CD4-positive, alpha-beta T cell treated with Interleukin-12 subunit alpha and Interleukin-12 subunit beta, for 1 hour (primary cell): ENCODE measurements at places on chromosomes 5 and 9.

GRCh38 chr9:15965246-15965745, 412.5 kb downstream of the CCDC171 start:
- DNase-seq = no peak

DNA sequence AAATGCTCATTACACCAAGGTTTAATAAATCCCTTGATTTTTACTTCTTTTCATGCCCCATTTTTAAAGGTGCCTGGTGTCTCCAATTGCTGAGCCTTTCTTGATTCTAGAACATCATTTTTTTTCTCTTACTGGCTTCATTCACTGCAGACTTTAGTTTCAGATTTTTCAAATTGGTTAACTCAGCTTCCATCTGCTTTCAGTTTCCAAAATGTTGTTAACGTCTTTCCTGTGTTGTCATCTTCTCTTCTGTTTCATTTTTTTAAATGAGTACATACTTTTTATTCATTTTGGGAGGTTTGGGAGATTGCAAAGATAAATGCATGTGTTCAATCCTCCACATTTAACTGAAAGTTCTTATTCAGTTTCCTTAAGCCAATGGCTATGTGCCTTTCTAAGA, 126.4 kb upstream of the CCNG1 start:
- no peak for DNase-seq

DNA sequence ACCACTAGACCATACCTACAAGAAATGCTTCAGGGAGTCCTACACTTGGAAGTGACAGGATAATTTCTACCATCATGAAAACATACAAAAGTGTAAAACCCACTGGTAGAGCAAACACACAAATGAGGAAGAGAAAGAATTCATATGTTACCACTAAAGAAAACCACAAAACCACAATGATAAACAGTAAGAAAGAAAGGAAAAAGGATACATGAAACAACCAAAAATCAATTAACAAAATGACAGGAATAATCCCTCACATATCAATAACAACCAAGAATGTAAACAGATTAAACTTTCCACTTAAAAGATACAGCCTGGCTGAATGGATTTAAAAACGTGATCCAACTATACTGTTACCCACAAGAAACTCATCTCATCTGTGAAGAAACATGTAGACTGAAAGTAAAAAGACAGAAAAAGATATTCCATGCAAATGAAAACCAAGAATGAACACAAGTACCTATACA, 83.4 kb downstream of the LPAR1 start:
- DNase-seq = no peak

- no peak for DNase-seq
Measured at GRCh38 chr9:92342825-92343488, 17.2 kb downstream of the CENPP start.

DNA sequence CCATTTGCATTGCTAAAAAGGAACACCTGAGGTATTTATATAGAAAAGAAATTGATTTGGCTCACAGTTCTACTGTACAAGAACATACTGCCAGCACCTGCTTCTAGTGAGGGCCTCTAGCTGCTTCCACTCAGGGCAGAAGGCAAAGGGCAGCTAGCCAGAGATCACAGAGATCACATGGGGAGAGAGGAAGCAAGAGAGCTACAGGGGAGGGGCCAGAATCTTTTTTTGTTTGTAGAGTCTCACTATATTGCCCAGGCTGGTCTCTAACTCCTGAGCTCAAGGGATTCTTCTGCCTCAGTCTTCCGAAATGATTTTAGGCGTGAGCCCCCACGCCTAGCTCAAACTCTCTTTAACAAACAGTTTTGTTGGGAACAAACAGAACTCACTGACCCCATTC, 6.1 kb downstream of the SLCO4C1 start:
- DNase-seq = no peak

- no peak for DNase-seq
Measured at GRCh38 chr5:72151646-72152045, 44.4 kb downstream of the MAP1B start.

- no peak for DNase-seq
Measured at GRCh38 chr5:150144246-150144801, 11.3 kb downstream of the PDGFRB start.

GRCh38 chr9:32423371-32423770, 38.9 kb downstream of the ACO1 start:
- no peak for DNase-seq

DNA sequence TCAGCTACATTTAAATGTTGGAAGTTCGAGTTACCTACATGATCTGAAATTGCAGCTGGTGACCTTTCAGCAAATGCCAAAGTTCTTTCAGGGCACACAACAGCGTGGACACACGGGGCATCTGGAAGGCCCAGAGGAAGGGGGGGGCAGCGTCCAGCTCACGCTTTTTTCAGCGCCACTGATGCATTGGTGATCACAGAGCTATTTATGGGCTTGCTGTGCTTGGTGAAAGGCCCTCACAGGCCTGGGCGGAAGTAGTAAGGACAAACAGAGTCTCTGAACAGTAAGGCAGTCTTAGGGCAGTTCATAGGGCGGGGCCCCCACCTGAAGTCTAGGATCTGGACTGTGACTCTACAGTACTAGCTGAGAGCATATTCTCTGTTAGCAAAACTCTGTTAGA, 6.6 kb upstream of the FBP2 start:
- DNase-seq = no peak

- no peak for DNase-seq
Measured at GRCh38 chr9:77585335-77585786, 62.8 kb downstream of the GNA14 start.

DNA sequence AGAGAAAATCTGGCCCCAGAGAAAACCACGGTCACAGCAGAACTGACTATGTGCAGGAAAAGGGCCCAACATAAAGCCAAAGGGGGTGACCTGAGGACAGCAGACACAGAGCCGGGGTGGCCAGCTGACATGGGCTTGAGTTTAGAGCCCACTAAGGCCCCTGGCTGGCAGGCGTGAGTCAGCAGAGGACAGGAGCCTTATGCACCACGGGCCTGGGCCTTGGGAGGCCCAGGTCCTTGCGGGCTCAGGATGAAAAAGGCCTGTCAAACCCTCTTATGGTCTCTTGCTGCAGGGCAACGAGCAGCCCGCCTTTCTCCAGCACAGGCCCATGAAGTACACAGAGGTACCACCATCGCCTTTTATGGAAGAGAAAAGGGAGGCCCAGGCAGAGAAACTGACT, 19.7 kb downstream of the STK10 start:
- DNase-seq = no peak

- DNase-seq = no peak
Measured at GRCh38 chr5:15574806-15575325, 74.9 kb downstream of the FBXL7 start.

GRCh38 chr5:158746979-158747378, 352.7 kb downstream of the EBF1 start:
- no peak for DNase-seq

DNA sequence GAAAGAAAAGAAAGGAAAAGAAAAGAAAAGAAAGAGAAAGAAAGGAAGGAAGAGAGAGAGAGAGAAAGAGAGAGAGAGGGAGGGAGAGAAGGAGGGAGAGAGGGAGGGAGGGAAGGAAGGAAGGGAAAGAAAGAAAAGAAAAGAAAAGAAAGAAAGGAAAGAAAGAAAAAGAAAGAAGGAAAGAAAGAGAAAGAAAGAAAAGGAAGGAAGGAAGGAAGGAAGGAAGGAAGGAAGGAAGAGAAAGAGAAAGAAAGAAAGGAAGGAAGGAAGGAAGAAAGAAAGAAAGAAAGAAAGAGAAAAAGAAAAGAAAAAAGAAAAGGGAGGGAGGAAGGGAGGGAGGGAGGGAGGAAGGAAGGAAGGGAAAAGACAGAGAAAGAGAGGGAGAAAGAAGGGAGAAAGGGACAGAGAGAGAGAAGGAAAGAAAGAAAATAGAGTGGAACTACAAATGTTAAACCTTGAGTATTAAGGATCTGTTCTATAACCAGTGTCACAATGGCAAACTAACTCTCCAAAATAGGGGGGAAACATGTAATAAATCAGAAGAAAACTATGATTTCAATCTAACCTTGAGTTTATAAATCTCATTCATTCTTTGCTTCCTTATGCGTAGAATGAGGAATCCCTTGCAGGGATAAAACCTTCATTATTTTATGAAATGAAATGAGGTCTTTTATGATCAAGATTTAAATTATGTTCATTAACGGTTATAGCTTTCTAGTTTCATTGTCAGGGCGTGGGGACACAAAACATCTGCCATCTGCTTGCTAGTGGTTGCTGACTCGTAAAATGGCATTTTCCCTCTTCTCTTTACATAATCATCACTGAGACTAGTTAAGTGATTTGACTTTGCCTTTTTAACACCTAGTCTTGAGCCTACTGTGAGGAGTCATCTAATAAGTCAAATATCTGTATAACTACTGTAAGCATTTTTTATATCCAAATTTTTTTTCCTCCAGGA, 40.7 kb upstream of the RAD23B start:
- DNase-seq = no peak

DNA sequence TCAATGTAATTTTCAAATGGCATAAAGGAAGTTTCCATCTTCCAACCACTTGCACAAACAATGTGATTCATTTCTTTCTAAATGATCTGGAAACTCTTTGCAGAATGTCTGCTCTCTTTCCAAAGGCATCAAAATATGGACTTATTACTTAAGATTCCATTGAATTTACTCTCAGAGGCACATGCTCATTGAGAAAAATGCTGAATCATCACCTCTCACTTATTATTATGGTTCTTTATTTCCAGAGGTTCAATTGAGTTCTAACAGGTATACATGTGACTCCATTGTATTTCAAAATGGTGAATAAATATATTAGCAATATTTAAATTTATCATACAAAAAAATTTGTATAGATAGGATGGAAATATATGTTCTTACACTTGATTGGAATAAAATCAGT, 1140.6 kb downstream of the EFNA5 start:
- DNase-seq = no peak

DNA sequence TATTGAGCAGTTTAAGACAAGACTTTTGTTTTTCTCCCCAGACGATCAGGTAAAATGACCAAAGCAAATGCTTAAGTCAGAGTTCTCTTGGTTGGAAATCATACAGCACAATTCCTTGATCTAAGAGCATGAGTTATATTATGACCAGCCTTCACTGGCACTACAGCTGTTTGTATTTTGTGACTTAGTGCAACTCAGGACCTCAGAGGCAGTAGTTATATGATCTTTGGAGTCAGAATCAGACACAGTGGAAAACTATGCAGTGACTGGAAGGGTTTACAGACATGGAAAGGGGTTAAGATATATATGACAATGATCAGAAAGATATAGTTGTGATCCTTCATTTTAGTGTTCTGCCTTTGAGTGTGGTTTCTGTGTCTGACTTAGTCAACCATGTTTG, 24.3 kb downstream of the RAD23B start:
- no peak for DNase-seq

- DNase-seq = no peak
Measured at GRCh38 chr5:101160002-101160401, 256.9 kb upstream of the ST8SIA4 start.

GRCh38 chr5:998246-999031, 10.2 kb upstream of the NKD2 start:
- DNase-seq = no peak

- DNase-seq = no peak
Measured at GRCh38 chr5:168198359-168198758, 93.1 kb upstream of the WWC1 start.

DNA sequence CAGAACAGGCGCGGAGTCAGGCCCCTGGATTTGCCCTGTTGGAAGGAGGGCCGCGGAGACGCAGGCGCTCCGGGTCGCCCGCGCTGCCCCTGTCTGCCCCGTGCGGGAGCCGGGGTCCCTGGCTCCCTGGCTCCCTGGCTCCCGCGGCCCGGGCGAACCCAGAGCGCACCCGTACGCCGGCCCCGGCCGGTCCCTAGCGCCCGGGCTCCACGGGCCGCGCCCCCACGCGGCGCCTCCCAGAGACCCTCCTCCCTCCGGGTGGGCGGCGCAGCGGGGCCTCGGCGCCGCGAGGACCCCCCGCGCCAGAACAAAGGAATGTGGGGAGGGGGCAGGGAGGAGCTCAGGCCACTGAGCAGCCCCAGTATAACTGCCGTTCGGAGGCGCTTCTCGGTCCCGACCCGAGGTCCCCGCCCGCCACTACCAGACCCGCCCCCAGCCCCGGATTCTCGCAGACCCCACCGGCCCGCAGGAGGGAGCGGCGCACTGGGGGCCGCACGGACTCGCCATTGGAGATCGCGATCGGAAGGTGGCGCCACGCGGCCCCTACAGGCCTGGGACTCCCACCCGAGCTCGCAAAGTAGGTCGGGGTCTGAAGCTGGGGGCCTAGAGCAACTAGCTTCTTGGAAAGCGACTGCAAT, 2.4 kb downstream of the NFIL3 start:
- no peak for DNase-seq

- no peak for DNase-seq
Measured at GRCh38 chr9:91991721-91992341, 41.8 kb upstream of the ROR2 start.

- DNase-seq = no peak
Measured at GRCh38 chr5:94263068-94263467, 355.3 kb downstream of the KIAA0825 start.

- DNase-seq = no peak
Measured at GRCh38 chr5:134581241-134581981, 51.2 kb downstream of the SAR1B start.

DNA sequence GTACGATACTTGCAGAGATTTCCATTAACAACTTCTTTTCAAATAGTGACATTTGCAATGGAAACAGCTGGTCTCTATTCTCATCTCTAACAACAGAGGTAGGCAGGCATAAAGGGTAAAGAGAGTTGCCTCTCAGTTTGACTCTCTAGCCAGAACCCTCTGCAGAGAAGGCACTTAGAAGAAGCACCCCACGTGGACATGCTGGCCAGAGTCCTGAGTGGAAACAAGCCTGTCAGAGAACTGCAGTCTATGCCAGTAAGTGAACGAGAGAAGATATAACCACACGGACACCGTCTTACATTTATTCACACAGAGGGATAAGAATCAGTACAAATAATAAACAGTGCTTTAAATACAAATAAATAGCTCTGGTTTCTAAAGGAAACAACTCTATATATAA, 11.0 kb upstream of the LHX6 start:
- DNase-seq = no peak

DNA sequence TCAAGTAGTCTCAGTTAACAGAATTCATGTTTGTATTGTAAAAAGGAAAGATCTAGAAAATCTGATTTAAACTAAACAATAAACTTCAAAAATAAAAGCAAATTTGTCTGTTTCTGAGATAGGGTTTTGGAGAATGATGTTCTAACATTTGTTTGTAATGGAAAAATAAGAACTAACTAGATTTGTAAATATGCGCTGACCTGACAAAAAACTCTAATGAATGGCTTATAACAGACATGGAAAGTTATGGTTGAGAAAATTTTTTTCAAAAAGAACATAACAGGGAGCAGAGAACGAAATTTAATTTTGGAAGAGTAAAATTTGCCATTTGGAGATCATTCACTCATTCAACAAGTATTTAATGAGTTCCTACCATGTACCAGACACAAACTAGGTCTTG, 179.0 kb upstream of the TARS1 start:
- no peak for DNase-seq

- DNase-seq = no peak
Measured at GRCh38 chr5:160619381-160619780, 197.7 kb downstream of the PTTG1 start.
